ENCODE measurements at places on chromosomes 5 and 9.
A peak's percentile ranks its signal among the peaks of the same experiment; 100 is the strongest.

- no peak for DNase-seq
Observed at GRCh38 chr5:4518903-4519672, 621.0 kb upstream of the ADAMTS16 start.

DNA sequence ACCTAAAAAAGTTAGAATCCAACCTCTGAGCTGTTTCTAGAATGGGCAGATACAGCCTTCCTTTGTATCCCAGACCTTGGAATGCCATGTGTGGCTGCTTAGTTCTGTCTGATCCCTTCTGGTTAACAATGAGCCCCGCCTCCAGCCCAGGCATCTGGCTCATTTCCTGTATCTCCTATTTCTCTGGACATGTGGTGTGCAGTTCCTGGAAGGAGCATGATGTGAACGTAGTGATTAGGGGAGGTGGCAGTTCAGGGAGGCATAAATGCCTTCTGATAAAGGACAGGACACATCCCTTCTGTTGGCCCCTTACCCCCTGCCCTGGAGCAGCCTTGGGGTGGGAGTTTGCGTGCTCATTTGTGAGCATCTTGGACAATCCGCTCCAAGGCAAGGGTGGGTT is 243.0 kb downstream of the ZSWIM6 start:
- peak; percentile 54 for DNase-seq

DNA sequence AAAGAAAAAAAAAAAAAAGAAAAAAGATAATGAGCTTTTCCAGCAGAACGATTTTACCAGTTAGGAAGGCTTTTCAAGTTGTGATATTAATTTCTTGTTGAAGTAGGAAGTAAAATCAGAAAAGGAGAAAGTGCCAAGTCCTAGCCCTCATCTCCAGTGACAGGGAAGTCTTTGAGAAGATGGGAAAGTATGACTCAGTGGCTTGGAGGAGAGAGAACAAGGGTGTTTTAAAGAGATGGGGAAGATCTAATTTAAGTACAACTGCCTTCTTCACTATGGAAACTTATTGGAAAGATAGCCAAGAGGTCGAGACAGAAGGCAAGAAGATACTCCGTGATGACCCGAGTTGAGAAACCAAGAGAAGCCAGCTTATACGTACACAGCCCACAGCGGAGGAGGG is 22.6 kb downstream of the FGF1 start:
- DNase-seq = no peak

DNA sequence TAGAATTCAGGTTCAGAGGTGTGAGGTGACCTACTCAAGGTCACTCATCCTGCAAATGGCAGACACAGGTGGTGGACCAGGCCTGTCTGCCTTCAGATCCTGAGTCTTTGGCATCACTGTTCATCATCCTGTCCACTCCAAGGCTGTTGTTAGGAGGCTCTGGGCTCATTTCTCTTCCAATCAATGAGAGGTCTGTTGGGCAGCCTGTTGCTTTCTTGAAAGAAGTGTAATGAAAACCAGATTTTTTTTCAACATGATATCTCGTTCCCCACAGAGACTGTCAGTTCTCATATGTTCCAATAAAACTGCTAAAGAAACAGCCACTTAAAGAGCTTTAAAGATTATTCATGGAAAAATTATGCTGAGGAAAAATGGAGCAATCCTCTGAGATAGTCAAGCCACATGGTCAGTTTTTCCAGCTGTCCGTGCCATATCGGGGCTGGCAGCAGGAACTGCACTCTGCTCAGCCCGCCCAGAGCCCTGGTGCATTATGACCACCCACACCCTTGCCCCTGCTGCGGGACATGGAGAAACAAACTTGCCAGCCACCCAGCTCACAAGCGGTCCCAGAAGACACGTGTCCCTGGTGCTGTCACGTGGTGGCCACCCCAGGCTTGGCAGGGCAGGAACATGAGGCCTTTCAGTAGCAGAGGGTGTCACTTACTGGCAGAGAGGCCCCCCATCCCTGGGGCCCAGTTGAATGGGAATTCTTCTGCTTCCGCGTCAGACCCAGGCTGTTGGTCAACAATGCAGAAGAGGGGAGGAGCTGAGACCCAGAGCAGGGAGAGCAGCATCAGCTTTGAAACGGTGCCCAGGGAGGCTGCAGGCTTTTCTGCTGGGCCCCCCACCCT is 63.7 kb upstream of the ANGPTL2 start:
- peak; percentile 90 for DNase-seq

DNA sequence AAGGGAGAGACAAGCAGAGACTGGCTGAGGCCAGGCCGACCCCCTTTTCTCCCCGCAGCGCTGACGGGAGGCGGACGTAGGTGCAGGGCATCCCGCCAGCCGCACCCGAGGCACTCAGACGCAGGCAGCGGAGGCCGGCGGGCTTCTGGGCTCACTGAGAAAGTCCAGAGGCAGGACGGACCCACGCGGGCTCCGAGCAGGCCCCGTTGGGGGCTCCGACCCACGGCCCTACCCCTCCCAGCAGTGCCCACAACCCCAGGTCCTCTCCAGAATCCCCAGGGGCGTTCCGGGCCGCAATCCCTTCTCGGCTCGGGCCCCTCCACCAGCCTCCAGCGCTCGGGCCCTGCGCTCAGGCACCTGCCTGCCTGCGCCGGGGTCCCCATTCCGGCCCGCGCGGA is 543 bp downstream of the MTMR12 start:
- DNase-seq = no peak

DNA sequence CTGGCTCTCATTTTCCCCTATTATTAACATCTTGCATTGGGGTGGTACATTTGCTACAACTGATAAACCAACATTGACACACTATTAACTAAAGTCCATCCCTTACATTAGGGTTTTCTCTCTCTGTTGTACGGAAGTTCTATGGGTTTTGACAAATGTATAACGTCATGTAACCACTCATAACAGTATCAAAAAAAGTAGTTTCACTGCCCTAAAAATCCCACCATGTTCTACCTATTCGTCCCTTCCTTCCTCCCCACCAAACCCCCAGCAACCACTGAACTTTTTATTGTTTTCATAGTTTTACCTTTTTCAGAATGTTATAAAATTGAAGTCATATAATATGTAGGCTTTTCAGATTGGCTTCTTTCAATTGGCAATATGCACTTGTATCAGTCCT is 40.1 kb downstream of the MLLT3 start:
- no peak for DNase-seq

DNA sequence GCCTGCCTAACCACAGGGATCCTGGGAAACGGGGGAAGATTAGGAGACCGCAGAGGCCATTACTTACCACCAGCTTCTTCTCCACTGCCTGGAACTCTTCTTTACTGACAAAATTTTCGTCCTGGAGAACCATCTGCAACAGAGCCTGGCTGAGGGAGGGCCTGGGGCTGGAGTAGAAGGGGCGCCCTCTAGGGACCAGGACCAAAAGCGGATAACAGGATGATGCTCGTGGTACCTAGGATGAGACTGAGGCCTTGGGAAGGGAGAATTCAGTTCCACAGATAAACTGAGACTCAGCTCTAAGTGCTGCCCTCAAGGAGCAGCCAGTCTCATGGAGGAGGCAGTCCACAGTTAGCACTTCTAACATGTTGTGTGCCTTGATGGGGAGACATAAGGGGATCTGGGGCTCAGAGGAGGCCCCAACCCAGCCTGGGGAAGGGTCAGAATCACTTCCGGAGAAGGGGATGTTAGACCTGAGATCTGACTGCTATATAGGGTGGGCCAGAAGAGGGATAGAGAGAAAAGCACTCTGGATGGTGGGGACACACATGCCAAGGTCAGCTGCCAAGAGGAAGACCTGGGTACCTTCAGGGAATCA is 1.2 kb downstream of the SPATA24 start:
- no peak for DNase-seq

DNA sequence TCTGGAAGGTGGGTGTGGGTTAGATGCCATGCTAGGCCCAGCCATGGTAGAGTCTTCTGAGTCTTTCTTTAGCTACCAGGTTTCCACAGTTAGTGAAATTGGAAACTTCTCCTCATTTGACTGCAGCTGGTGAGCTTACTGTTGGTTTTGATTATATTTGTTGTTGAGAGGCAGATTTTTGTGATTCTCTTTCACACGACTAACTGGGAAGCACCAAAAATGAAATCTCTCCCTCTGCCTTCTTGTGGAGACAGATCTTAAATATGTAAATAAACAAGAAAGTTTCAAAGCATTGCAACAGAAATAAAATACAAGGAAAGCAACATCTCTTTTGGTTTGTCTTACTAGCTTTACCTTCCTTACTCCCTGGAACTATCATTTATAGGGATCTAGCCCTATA is 122.2 kb downstream of the CEMIP2 start:
- no peak for DNase-seq

DNA sequence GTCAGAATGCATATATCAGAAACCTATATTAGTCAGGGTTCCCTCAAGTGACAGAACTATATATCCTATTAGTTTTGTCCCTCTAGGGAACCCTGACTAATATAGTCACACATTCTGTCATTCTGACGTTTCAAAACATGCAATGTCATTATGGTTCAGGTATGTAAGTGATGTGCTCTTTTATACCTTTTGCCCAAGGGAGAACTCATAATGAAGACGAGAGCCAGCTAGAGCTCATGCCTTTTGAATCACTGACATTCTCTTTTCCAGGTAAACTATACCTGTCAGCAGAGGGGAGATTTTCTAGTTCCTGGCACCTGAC is 576.7 kb downstream of the LRRC70 start:
- DNase-seq = no peak

- peak; percentile 34 for DNase-seq
Observed at GRCh38 chr9:12774861-12775678, at the start of gene LURAP1L. LURAP1L (plus strand) TSS chr9:12775020; CDS start chr9:12775716, 696 bp downstream.

DNA sequence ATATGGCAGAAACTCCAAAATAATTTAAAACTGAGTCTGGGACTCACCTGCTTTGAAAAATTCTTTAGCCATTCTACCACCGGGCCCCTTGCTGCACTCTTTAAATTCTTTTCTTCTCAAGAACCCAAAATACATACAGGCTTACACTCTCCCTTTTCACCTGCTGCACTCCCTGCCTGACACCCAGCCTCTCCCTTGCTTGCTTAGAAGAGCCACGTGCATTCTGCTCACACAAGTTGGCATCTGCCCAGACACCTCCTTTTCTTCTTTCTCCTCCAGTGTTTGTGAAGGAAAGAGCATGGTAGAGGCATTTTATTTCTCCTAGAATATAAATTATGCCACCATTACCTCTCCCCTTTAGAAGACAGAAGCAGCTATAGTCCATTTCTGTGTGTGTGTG is 39.0 kb upstream of the AOPEP start:
- no peak for DNase-seq

- no peak for DNase-seq
Observed at GRCh38 chr5:60295423-60295822, 401.9 kb upstream of the PDE4D start.

- DNase-seq = no peak
Observed at GRCh38 chr5:141640698-141641097, 3.9 kb downstream of the RELL2 start.

DNA sequence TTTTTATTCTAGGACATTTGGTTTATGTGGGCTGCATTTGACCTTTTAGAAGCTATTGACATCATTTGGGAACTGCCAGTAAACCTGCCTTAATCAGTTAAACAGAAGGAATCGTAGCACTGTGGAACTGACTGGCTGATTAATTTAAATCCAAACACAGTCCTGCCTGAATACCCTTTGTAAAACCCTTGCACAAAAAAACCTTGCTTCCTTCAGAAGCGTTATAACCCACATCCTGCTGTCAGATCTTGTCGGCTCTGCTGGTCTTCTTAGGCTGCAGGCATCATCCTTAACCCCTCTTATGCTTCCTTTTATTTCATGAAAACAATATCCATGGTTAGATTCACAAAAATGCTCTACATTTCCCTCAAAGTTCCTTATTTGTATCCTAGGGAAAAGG is 46.3 kb downstream of the PAM start:
- no peak for DNase-seq

- DNase-seq = peak; percentile 99
Observed at GRCh38 chr5:174532455-174533453, 191.6 kb upstream of the MSX2 start.

- DNase-seq = no peak
Observed at GRCh38 chr9:111916234-111916645, 19.6 kb downstream of the UGCG start.

DNA sequence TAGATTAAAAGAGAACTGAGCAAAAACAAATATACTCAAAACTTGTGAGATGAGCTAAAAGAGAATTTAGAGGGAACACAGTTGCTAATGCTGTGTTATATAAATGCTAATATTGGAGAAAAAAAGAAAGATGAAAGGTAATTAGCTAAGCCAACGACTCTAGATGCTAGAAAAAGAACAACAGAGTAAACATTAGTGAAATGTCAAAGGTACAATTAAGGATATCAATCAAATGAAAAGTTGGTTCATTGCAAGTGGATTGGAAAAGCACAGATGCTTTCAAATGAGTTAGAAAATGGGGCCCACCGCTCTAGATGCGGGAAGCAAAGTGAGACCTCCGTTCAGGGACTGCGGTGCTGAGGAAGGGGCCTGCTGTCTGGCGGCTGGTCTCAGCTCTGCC is 17.9 kb upstream of the BARHL1 start:
- DNase-seq = no peak

DNA sequence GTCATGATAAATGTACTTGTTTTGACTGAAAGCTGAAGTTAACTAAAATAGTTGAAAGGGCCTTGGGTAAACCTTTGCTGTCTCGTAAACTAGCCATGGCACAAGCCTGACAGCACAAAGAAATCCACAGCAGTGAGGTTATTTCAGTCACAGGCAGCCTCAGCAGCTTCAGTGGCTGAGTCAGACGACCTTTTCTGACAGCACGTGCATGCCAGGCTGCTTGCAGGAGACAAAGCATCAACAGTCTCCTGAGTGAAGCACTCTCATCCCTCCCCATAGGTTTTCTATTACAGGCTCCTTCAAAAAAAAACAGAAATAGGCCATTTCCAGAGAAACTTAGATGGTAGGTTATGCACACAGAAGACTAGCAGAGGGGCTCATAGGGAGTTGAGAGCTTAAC is 34.6 kb downstream of the OXCT1 start:
- DNase-seq = peak; percentile 51

GRCh38 chr5:168502563-168503237 is 16.4 kb downstream of the RARS1 start:
- DNase-seq = no peak

- no peak for DNase-seq
Observed at GRCh38 chr9:120773256-120773655, 20.0 kb downstream of the FBXW2 start.

All from retinal pigment epithelial cell (primary cell).